ENCODE measurements at places on chromosomes 7 and 10.
A peak's percentile ranks its signal among the peaks of the same experiment; 100 is the strongest.

- DNase-seq, result no peak
These were observed 19.9 kb downstream of the UNCX start for GRCh38 chr7:1252540-1253090.

GRCh38 chr10:71939861-71940474 lies 24.2 kb upstream of the CHST3 start:
- no peak for DNase-seq

DNA sequence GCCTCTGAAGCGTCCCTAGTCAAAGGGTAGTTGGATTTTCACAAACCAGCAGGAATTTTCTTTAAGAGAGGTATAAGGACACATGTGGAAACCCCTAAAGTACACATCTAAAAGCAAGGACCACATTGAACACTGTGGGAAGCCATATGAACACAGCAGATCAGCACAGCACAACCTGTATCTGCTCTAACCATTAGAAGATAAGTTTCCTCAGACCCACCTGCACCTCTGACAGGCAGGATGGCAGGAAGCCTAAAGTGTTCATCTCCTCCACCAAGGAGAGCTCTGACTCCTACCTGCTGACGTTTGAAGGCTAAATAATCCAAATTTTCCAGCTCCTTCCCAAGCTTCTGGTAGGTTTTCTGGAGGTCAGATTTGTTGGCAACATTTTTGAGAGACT lies 174.4 kb downstream of the CTNNA3 start:
- no peak for DNase-seq

DNA sequence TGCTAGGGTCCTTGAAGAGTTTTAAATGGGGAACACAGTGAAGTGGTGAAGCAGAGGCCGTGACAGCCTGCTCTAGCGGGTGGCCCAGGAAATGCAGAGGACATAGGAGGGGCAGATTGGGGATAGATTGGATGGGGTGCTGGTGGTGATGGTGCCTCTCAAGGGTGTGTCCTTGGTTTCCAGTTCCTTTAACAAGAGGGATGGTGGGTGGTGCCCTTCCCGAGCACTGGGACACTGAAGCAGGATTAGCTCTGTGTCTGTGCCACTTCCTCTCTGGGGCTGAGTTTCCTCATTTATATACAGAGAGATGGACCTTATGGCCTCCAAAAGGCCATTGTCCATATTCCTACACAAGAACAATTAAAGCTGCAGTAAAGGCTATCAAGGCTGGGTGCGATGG lies 285.5 kb downstream of the TCF7L2 start:
- no peak for DNase-seq

- DNase-seq, result no peak
These were observed 295.3 kb downstream of the SKIDA1 start for GRCh38 chr10:21230219-21230618.

DNA sequence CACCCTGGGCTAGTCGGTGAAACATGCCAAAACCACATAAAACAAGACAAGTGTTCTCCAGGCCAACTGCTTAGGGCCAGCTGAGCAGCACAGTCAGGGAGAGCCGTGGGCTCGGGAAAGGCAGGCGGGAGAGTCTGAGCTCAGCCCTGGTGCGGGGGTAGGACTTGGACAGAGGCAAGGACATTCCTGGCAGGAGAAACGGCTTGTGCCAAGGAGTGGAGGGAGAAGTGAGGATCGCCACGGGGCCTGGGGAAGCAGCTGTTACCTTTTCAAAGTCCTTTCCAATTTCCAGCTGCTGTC lies 4.2 kb downstream of the ELN start:
- no peak for DNase-seq

GRCh38 chr10:241451-241850 lies 106.2 kb downstream of the ZMYND11 start:
- DNase-seq, result no peak

DNA sequence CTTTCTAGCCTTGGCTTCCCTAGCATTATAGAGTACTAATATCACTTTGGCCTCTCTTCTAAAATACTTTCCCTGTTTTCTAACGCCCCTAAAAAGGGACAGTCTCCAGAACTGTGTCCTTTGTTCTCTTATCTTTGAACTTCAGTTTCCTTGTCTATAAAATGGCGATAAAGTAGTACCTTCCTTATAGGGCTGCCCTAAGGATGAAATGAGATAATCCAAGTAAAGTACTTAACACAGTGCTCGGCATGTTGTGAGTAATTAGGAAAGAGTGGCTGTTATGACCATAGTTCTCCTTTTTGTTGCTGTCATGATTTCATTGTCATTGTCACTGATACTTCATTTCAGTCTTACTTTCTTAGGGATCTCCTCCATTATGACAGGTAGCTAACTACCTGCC lies 114.7 kb downstream of the EXOC4 start:
- DNase-seq, result no peak

- no peak for DNase-seq
These were observed 22.9 kb upstream of the AQP1 start for GRCh38 chr7:30888747-30889146.

DNA sequence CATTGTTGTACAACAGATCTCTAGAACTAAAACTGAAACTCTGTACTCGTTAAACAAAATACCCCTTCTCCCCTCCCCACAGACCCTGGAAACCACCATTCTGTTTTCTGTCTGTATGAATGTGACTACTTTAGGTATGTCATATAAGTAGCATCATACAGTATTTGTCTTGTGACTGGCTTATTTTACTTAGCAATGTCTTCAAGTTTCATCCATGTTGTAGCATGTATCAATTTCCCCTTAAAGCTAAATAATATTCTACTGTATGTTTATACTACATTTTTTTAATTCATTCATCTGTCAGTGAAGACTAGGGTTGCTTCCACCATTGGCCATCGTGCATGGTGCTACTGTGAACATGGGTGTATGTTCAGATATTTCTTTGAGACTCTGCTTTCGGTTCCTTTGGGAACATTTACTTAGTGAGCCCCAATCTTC lies 71.2 kb upstream of the RPA3 start:
- no peak for DNase-seq

DNA sequence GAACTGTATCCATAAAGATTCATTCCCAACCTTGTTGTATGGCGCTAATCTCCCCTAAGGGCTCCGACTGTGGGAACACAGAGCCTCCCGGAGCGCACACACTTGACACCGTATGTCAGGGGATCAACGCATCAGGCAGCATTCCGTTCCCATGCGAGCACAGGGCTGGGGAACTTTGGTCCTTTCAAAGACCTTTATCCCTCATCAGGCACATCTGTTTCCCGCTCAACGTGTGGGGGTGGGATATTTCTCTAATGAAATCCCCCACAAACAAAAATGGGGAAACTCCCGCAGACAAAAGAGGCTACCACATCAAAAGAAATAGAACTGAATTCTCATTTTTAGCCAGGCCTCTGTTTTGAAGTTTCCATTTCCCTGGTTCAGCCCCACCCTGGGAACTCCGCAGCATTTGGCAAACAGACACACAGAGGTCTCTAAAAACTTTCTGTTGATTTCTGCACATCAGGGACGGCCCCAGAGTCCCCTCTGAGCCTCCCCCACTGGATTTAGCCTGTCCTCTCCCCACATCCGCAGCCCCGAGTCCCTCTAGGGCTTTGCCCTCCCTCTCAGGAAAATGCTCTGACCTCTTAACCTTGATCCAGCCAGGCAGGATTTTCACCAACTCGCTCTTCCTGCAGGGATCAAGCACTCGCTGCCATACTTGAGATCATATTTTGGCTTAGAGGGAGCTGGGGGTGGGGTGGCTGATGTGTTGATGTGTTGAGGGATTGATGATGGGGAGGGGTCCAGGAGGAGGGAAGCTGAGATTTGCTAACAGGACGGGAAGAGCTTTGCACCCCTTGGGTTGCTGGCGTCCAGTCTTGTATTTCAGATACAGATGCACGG lies 6.6 kb downstream of the CPA5 start:
- no peak for DNase-seq

GRCh38 chr7:148697256-148698006 lies 1.3 kb upstream of the CUL1 start:
- DNase-seq, result no peak

DNA sequence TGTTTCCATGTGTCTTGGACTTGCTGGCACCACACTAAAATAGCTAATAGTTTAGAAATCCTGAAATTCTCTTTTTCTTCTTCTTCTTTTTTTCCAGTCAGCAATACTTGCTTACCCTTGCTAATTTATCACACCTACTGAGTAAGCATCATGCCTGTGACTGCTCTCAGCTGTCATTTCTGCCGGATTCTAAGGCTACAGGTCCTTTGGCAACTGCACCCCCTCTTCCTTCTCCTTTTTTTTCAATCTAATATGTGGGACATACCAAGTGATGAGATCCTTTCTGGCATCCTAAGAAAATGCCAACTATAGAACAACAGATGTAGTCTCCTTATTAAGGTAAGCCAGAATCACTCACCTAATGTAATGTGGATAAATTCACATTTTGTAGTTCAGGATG lies 444.7 kb downstream of the MAGI2 start:
- no peak for DNase-seq

DNA sequence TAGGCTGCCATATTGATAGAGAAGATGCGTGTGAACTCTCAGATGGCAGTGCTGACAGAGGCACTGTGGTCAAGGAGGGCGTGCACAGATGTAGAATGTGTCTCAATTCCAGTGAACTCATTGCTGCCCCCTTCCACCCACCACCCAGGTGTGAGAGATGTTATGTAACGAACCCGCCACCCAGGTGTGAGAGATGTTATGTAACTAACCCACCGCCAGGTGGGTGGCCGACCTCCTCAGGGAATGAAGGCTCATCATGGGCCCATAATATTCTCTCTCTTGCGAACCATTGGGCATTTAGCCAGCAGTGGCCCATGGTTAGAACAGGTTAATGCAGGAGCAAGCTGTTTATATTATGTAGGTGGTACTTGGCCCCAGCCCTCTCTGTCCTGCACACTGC lies 140.4 kb upstream of the MTPN start:
- DNase-seq, result no peak

- no peak for DNase-seq
These were observed 21.7 kb upstream of the SMO start for GRCh38 chr7:129166745-129167144.

GRCh38 chr7:832968-833424 lies 720 bp downstream of the SUN1 start:
- no peak for DNase-seq

DNA sequence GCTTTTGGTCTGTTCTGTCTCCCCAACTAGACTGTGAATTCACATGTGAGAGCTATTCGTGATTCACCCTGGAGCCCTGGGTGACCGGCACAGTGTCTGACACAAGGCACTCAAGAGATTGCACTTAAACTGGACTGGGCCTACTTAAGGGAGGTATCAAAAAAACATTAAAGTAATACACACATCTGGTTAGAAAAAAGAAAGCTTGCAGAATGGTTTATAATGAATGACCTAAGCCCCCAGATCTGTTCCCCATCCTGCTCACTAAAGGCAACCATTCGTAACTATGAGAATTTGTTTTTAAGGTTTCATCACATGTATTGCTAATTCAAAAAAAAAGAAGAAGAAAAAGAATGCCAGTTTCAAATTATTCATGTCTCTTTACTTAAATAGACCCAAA lies 74.5 kb downstream of the DGKI start:
- no peak for DNase-seq

- DNase-seq, result peak; percentile 38
These were observed 99.5 kb downstream of the CAMK1D start for GRCh38 chr10:12448729-12449391.

- DNase-seq, result no peak
These were observed 40.2 kb upstream of the IFRD1 start for GRCh38 chr7:112410092-112410491.

DNA sequence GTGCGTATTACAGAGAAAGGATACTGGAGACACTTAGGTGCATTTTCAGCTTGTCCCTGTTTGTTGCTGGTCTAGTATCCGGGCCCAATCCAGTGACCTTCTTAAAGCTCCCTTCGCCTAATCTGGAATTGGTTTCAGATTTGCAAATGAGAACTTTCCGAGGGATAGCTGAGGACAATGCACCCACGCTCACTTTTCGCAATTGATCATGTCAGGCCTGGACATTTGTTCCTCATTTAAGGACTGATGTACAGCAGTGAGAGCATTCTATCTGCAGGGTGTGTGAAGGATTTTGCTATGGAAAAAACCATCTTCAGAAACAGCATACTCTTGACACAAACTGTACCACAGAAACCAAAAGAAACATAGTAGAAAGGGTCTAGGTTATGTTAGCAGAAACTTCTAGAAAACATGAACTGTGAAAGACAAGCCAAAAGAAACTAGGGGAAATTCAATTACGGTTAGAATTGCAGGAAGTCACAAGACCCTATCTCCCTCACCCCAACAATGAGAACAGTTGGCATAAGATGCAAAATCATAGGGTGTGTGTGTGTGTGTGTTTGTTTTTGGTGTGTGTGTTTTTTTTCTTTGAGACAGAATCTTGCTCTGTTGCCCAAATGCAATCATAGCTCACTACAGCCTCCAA lies 331.1 kb downstream of the CALN1 start:
- DNase-seq, result no peak

DNA sequence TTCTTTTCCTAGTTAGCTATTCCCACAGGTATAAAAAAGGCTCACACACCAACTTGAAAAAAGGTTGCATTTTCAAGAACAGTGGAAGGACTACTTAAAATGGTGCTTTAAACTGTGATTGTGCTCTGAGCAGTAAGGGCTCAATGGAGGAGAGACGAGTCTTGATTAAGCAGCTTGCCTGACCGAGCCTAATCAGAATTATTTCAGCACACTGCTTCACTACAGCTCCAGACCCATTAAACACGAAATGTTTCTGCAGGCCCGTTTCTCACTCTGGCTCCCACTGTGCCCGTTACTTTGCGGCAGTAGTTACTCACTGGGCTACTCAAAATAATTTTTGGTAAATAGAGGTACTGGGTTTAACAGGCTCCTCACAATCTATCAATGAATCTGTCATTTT lies 126.0 kb downstream of the NRCAM start:
- no peak for DNase-seq

GRCh38 chr7:23299770-23300300 lies 696 bp downstream of the MALSU1 start:
- no peak for DNase-seq

- no peak for DNase-seq
These were observed 109.9 kb downstream of the OAT start for GRCh38 chr10:124308811-124309210.

- DNase-seq, result no peak
These were observed 11.3 kb downstream of the INPP5A start for GRCh38 chr10:132548869-132549268.

- peak; percentile 64 for DNase-seq
These were observed 28.1 kb downstream of the AGAP3 start for GRCh38 chr7:151114151-151115090.

DNA sequence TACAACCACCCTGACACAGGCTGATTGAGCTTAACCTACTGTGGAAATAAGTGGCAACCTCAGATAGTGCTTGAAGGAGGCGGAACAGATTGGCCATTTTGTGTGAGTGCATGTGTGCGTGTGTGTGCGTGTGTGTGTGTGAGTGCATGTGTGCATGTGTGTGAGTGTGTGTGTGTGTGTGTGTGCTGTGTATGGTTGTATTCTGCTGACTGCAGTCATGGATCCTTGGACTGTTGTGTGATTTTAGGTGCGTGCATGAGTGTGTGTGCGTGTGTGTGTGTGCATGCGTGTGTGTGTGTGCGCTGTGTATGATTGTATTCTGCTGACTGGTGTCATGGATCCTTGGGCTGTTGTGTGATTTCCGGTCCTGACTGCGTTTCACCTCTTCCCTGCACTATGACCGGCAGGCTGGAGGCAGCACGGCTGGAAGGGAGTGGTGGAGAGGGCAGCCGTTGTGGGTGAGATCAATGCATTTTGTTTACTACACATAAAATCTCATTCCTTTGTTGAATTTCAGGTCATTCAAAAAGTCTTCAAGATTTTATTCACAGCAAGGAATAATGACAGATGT lies 6.3 kb downstream of the IQCE start:
- no peak for DNase-seq

GRCh38 chr7:10703981-10704380 lies 269.7 kb upstream of the PHF14 start:
- no peak for DNase-seq

Data from GM12891 (cell line).